ENCODE measurements at places on chromosomes 4 and X.

GRCh38 chr4:94525993-94526728 is 74.4 kb downstream of the PDLIM5 start:
- DNase-seq, result no peak

GRCh38 chr4:85676050-85676425 is 201.1 kb downstream of the ARHGAP24 start:
- no peak for DNase-seq

- no peak for DNase-seq
Observed at GRCh38 chrX:9871701-9872268, 85.6 kb downstream of the SHROOM2 start.

DNA sequence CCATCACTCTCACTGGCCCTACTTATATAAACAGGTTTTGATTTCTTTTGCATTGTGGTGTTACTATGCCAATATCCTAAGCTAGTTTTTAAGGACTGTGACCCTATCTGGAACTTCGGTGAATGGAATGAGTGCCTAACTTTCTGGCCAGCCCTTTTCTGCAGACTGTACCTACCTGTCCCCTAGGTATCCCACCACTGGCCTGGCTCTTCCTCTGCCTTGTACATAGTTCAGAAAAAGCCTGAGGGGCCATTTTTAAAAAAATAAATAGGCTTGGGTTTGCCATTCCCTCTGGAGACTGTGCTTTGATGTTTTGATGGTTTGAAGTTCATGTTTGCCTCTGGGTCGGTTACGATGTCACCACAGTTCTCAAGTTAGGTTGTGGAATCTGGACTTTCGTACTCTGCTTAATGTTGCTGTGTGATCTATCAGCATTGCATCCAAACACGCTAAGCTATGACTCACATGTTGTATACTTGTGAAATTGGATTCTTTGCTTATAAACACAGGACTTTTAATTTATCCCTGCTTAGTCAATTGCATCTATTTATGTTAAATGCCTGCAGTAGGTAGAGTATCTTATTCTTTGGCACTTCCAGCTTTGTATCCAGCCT is 182.0 kb downstream of the ANKRD50 start:
- no peak for DNase-seq

DNA sequence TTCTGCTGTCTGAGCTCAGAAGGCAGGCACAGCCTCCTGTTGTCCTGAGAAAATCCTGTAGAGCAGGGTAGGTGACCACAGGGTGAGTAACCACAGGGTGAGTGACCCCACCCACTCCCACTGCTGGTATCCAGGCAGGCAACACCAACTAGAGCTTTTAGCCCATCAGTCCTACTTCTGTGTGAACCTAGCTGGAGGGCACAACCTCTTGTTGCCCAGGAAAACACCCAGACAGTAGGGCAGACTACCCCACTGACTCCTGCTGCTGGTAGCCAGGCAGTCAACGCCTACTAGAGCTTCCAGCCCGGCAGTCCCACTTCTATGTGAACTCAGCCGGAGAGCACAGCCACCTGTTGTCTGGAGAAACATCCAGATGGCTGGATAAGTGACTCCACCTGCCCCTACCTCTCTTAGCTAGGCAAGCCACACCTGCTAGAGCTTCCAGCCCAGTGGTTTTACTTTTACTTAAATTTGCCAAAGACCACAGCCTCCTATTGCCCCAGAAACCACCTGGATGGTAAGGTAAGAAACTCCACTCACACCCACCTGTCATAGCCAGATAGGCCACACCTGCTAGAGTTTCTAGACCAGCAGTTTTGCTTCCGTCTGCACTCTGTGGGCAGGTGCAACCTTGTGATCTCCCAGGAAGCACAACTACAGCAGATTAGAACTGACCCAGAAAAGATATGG is 371.6 kb downstream of the INPP4B start:
- no peak for DNase-seq

DNA sequence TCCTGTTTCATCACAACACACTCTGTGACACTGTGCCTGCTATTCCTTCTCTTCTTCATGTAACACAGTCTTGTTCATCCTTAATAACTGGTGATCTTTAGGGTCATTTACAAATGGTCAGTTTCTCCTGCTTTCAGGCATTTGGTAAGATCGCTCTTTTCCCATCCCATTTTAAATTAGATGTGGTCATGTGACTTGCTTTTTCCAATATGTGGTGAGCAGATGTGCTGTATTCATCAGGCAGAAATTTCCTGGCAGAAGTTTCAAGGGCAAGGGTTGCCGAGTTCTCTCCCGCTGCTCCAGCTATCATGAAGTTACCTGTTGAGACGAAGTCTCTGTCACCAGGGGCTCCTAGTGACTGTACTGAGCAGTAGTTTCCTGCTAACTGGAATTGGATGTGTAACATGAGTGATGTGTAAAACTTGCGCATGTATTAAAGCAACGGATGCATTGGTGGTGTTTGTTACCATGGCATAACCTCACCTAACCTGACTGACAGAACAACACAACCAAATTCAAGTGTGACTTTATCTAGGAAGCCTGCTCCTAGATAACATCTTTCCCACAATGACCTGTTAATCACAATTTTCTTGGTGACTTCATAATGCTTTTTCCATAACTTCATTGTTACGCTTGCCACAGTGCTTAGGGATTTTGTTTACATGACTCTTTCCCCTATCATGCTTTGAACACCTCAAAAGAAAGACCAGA is 29.5 kb upstream of the BMPR1B start:
- no peak for DNase-seq

DNA sequence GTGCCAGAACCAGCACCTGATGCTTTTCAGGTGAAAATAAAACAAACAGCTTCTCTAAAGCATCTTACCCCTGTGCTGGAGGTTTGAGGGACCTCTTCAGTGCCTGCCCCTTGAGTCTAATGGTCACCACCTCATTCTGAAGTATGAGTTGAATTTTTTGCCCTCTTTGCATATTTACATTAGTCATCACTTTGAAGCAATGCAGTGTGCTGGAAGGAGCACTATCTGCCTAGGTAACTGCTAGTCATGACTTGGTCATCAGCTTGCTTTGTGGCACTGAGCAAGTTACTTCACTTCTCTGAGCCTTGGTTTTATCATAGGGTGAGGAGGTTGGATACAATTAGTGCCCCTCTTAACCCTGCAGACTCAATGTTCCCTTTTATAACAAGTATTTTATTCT is 44.9 kb downstream of the SPATA18 start:
- no peak for DNase-seq

DNA sequence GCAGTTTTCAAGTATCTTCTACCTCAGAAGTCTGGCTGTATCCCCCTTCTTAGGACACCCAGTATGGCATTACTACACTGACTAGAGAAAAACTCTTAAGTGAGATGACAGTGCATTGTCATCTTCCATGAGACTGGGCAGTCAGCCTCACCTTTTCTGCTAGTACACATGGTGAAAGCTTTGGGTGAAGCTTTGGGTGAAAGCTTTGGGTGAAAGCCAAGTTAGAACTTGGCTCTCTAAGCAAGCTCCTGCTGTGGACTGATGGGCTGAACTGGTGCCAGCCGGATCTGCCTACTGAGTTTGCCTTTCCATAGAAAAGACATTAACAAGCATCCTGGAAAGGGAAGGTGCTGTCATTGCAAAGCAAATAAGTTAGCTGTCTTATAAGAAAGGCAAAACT is 8.8 kb downstream of the EPHA5 start:
- DNase-seq, result no peak

GRCh38 chr4:106454581-106454980 is 86.0 kb upstream of the GIMD1 start:
- no peak for DNase-seq

DNA sequence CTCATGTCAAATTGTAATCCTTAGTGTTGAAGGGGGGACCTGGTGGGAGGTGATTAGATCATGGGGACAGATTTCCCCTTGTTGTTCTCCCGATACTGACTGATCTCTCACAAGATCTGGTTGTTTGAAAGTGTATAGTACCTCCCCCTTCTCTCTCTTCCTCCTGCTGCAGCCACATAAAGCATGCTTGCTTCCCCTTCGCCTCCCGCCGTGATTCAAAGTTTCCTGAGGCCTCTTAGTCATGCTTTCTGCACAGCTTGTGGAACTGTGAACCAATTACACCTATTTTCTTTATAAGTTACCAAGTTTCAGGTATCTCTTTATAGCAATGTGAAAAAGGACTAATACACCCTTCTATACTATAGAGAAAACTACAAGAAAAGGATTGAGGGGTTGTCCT is 1170.5 kb upstream of the AGA start:
- DNase-seq, result no peak

- no peak for DNase-seq
Observed at GRCh38 chrX:14616301-14616700, 87.0 kb downstream of the GLRA2 start.

DNA sequence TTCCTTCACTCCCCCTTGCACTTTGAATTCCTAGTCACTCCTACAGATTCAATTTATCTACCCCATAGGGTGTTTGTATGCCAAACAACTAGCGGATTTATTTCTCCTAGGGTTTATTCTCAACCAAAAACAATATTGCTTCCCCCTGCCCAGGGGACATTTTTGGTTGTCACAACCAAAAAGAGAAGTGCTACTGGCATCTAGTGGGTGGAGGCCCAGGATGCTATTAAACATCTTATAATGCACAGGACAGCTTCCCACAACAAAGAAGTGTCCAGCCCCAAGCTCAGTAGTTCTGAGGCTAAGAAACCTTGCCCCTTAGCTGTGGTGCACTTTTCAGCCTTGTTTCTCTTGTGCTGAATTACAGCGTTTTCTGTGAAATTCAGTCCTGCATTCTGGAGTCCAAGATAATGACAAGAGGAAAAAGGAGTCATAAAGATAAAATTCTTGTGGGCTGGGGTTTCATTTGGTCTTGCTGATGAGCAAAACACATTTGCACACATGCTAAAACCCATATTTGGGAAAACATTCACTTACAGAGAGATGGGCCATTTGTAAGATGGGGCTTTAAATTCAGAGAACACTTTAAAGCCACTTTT is 11.2 kb upstream of the SYTL4 start:
- DNase-seq, result no peak

DNA sequence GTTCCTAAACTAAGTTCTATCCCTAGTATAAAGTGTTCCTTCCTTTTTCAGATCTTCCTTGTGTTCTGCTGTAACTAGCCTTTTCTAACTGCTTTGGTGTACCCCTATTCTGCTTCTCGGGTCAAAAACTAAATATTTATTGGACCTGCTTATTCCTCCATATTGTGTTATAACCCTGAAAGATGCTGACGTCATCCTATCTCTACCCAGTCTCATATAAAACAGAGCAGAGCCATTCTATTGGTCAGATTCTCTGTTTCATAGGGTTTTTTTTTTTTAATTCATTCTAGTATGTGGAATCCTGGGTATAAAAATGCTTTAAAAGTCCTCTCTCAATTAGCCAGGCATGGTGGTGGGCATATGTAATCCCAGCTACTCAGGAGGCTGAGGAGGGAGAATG is 349.7 kb downstream of the ACTRT1 start:
- DNase-seq, result no peak

- no peak for DNase-seq
Observed at GRCh38 chrX:37453821-37454220, 104.7 kb downstream of the PRRG1 start.
